ENCODE measurements at places on chromosomes 1 and 21. TPM values are rescaled to one million over a fixed set of nuclear protein-coding genes. Genes with fewer than 3 reads are reported as not detected.
A peak's percentile ranks its signal among the peaks of the same experiment; 100 is the strongest.

The DTL gene
- total RNA-seq, result 4.0 TPM

- H3K27ac ChIP-seq, result no peak overlapping the region
- H3K36me3 ChIP-seq, result no peaks in the 10 kb centered on the region
- H3K27me3 ChIP-seq, result no peaks in the 10 kb centered on the region
- no peak overlapping the region for H3K4me3 ChIP-seq
- no peaks in the 10 kb centered on the region for H3K4me1 ChIP-seq
- no peak for DNase-seq
Observed at GRCh38 chr1:70044832-70045231, 160.5 kb downstream of the LRRC40 start.

The CD48 gene
- 249 TPM for total RNA-seq

GRCh38 chr21:15491100-15491499 lies 238.7 kb upstream of the USP25 start:
- no peak overlapping the region for H3K4me3 ChIP-seq
- H3K4me1 ChIP-seq, result peaks cover 2% of the 10 kb centered on the region
- H3K27me3 ChIP-seq, result no peaks in the 10 kb centered on the region
- no peaks in the 10 kb centered on the region for H3K36me3 ChIP-seq
- no peak overlapping the region for H3K27ac ChIP-seq
- DNase-seq, result no peak

DNA sequence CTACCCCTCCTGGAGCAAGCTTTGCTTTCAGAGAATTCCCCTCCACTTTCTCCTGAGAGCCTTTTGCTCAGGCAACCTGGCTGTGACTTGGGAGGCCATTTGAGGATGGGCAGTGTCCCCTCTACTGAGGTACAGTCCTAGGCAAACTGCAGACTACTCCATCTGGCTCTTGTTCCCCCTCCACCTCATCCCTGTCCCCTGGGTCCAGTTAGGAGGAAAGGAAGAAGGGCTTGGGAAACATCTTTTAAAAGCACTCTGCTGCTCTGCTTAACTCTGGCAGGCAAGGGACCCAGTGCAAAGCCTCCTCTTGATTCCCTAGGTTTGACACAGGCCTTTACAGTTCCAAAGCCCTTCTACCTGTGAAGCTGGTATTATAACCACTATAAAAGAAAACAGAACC lies 108.2 kb downstream of the NAV1 start:
- no peaks in the 10 kb centered on the region for H3K36me3 ChIP-seq
- H3K27me3 ChIP-seq, result no peaks in the 10 kb centered on the region
- no peak overlapping the region for H3K27ac ChIP-seq
- H3K4me3 ChIP-seq, result no peak overlapping the region

- no peaks in the 10 kb centered on the region for H3K4me1 ChIP-seq
- no peak overlapping the region for H3K27ac ChIP-seq
- no peak overlapping the region for H3K4me3 ChIP-seq
Observed at GRCh38 chr1:27377760-27378495, 3.3 kb upstream of the FCN3 start.

- DNase-seq, result no peak
- no peaks in the 10 kb centered on the region for H3K36me3 ChIP-seq
- H3K4me3 ChIP-seq, result no peak overlapping the region
Observed at GRCh38 chr21:25296252-25296651, 311.0 kb downstream of the MRPL39 start.

GRCh38 chr1:117077267-117077666 lies 17.1 kb downstream of the TTF2 start:
- H3K27me3 ChIP-seq, result no peaks in the 10 kb centered on the region
- no peak overlapping the region for H3K4me3 ChIP-seq
- no peaks in the 10 kb centered on the region for H3K4me1 ChIP-seq
- no peak overlapping the region for H3K27ac ChIP-seq
- H3K36me3 ChIP-seq, result peaks cover 53% of the 10 kb centered on the region

- DNase-seq, result no peak
Observed at GRCh38 chr1:151478923-151479322, 19.6 kb upstream of the POGZ start.

The ADAMTS5 gene
- 0.08 TPM for total RNA-seq

- no peak for DNase-seq
- peak overlapping the region; percentile 86 for H3K4me3 ChIP-seq
- no peak overlapping the region for H3K27ac ChIP-seq
- peaks cover 21% of the 10 kb centered on the region for H3K4me1 ChIP-seq
- H3K36me3 ChIP-seq, result peaks cover 6% of the 10 kb centered on the region
Observed at GRCh38 chr1:247332623-247333361, 1.1 kb upstream of the ZNF496 start.

GRCh38 chr1:205636732-205637131 lies 4.9 kb upstream of the ELK4 start:
- H3K4me1 ChIP-seq, result peaks cover 4% of the 10 kb centered on the region
- H3K27ac ChIP-seq, result no peak overlapping the region
- no peak for DNase-seq
- H3K36me3 ChIP-seq, result no peaks in the 10 kb centered on the region
- H3K27me3 ChIP-seq, result no peaks in the 10 kb centered on the region
